ENCODE measurements at places on chromosomes 13 and 19. TPM values are rescaled to one million over a fixed set of nuclear protein-coding genes. Genes with fewer than 3 reads are reported as not detected.

SPRY2 gene
- 0.35 TPM for total RNA-seq

SHISA7 gene
- total RNA-seq = not detected

LRRC63 gene
- 0.39 TPM for total RNA-seq

PSG2 gene
- total RNA-seq = not detected

EFNB2 gene
- 0.35 TPM for total RNA-seq

ABCC4 gene
- 6.3 TPM for total RNA-seq

CLEC11A gene
- not detected for total RNA-seq

ZSWIM4 gene
- 4.2 TPM for total RNA-seq

CGB2 gene
- total RNA-seq = not detected

BICRA gene
- total RNA-seq = 32.1 TPM

GDF15 gene
- 0.29 TPM for total RNA-seq

FCGBP gene
- total RNA-seq = 9.1 TPM

ZNF587B gene
- total RNA-seq = 19.0 TPM

EID2B gene
- total RNA-seq = 3.9 TPM
